ENCODE measurements at places on chromosomes 2 and 18.
A peak's percentile ranks its signal among the peaks of the same experiment; 100 is the strongest.

GRCh38 chr18:34357944-34358580 lies 133.3 kb upstream of the NOL4 start:
- DNase-seq = no peak

- DNase-seq = no peak
Observed at GRCh38 chr2:18455236-18455862, 105.1 kb downstream of the RDH14 start.

DNA sequence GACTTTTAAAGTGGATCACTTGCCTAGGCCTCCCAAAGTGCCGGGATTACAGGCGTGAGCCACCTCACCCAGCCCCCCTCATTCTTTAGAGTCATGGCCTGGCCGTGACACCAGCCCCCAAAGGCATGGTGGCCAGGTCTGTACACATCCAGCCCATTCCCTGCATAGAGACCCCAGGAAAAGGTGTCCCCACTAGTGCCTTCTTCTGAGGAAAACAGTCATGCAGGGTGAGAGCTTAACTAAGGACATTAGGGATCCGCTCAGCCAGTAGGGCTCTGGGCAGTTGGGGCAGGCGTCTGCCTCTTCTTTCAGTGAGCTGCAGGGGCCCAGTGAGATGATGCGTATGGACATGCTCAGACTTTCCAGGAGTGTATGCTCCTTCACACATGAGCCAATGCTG lies 5.7 kb upstream of the AMER3 start:
- no peak for DNase-seq

- DNase-seq = no peak
Observed at GRCh38 chr2:194705398-194705797, 951.6 kb upstream of the SLC39A10 start.

DNA sequence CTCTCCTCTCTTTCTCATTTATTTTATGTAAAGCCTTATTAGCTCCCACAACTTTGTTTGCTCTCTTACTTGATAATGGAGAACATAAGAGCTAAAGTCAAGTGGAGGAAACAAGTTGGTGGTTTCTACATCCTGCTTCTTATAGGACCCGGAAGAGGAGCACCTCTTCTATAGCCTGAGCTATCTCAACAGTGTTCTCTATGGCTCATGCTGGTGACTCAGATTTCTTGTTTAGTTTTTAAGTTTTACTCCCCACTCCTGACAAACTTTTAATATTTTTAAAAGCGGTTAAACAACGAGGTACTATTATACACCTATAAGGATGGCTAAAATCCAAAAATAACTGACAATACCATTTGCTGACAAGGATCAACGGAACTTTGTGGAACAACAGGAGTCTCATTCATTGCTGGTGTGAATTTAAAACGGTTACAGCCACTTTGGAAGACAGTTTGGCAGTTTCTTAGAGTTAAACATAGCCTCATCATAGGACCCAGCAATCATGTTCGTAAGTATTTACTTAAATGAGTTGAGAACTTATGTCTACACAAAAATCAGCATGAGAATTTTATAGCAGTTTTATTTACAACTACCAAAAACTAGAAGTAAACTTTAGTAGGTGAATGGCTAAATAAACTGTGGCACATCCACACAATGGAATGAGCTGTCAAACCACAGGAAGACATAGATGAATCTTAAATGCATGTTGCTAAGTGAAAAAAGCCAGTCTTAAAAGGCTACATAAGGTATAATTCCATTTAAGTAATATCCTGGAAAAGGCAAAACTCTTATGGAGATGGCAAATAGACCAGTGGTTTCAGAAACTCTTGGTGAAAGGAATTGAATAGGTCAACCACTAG lies 12.7 kb upstream of the CDC42EP3 start:
- DNase-seq = no peak

DNA sequence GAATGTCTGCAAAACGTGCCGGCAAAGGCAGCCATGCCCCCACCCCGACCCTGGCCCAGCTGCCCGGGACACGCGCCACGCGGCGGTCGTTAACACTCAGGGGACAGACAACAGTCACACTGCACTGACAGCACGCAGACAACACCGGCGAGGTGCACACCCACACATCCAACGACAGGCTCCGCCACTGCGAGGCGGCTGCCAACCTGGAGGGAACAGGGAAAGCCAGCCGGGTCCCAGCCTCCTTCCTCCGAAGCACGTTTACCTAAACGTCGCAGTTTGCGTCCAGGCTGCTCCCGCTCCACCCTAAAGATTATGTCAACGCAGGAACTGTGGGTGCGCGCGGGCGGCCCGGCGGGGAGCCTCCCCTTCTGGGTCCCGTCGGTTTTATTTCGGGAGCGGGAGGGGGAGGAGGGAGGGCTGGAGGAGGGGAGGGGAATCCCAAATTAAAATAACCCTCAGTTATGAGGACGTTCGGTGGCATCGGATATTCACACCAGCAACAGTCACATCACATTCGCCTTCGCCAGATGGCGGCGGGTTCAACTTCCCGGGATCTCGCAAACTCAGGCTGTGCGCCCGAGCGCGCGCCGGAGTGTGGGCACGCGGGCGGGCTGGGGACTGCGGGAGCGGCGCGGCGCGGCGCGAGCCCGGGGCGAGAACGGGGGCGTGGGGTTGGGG lies 644 bp downstream of the PTGR3 start:
- peak; percentile 75 for DNase-seq

DNA sequence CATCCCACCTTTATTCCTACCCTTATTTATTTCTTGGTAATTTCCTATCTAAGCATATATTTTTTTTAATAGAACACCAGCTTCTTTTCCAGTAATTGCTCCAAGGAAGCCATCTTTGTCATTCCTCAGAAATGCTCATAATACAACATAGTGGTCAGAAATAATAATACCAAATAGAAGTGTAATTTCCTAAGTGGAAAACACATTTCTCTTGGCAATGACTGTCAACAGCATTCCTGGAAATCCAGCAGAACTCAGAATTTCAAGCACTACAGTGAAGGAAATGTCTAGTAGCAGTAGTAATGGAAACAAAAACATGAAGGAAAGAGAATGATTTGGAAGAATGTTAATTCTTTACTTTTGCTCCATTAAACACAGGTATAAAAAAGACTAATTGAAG lies 56.6 kb downstream of the GDF7 start:
- DNase-seq = no peak

Data from colonic mucosa (tissue), 4 donors.